MCF 10A (cell line): ENCODE measurements at places on chromosomes 2 and 18.

- DNase-seq = peak; percentile 22
Measured at GRCh38 chr2:100470898-100471514, 724 bp downstream of the NMS start.

DNA sequence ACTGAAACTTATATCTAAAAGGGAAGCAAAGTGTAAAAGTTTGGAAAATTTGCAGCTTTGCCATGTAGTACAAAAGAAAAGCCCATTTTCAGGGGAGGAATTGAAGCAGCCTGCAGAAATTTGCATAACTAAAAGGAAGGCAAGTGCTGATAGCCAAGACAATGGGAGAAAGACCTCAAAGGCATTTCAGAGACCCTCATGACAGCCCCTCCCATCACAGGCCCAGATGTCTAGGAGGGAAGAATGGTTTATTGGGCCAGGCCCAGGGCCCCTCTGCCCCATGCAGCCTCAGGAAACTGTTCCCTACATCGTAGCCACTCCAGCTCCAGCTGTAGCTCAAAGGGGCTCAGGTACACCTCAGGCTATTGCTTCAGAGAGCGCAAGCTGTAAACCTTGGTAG is 14.4 kb upstream of the WDR75 start:
- DNase-seq = no peak

DNA sequence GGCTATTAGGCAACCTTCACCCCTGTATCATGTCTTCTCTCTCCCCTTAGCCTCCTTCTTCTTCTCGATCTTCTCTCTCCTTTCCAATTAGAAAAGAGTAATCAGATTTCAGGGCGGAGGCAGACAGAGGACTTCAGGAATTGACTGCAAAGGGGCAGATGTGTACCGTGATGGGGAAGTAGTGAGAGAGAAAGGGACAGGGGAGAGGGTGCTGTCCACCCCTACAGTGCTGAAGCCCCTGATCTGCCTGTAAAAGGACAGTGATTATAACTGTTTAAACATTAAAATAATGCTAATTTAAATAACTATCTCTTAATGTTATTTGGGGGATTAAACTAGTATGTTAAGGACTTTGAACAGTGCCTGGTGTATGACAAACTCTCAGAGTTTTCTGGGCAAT is 178.5 kb downstream of the ACTR3 start:
- peak; percentile 32 for DNase-seq

DNA sequence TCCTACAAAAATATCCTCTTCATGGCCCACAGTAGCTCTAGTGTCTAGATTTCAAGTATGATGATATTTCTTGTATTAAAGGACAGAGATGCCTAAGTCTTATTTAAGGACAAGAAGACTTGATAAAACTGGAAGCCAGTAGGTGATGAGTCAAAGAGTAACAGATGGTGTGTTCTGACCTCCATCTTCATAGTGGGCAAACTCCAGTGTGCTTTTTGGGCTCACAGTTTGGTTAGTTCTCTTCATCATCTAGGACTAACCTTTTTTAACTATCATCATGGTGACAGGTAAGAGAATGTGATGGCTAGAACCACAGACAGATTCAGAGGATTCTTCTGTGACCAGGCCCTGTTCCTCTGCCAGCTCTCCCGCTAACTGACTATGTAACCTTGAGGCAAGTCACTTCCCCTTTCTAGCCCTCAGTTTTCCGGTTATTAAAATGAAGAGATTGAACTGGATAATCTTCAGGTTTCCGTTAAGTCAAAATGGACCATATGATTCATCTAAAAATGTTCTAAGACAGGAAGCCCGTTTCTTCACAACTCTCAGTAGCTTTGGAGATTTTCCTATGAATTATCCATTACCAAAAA is 140.3 kb upstream of the RASGRP3 start:
- no peak for DNase-seq

DNA sequence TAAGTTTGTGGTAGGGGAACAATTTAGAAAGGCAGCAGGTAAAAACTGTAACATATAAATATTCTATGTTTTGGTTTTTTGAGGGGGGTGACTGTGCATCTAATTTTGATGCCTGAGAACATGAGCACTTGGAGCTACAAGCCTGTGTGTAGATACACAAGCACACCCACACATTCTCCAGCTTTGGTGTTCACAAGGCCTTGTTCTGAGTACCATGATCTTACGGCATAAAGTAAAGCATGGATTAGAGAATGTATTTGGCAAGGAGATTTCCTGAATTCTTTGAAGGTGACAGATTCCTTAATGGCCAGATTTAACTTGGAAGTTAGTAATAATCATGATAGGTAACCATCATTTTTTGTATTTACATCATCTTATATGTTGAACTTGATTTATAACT is 42.7 kb downstream of the MAP3K20 start:
- no peak for DNase-seq

- DNase-seq = no peak
Measured at GRCh38 chr2:233519787-233520611, 46.6 kb downstream of the USP40 start.

DNA sequence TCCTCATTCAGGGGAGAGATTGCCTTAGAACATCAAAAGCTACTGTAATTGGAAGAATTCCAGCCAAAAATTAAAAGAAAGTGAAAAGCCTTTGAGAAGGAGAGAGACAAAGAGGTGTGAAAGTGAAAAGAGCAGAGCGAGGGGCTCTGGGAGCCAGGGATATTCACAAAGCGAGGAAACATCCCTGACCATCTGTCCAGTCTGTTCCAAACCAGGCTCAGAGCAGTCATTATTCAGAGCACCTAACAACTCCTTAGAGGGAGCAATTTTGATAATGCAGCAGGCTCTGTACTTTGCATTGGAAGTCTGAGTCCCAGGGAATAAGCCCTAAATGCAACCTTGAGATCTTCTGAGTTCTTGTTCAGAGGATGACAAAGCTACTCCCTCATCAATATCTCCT is 119.1 kb upstream of the LYPD1 start:
- DNase-seq = no peak

- peak; percentile 69 for DNase-seq
Measured at GRCh38 chr18:31197676-31198075, 35.0 kb upstream of the DSC1 start.

- no peak for DNase-seq
Measured at GRCh38 chr2:22801071-22801470, 583.9 kb upstream of the KLHL29 start.

- peak; percentile 72 for DNase-seq
Measured at GRCh38 chr2:227889336-227889735, 17.9 kb downstream of the DAW1 start.

GRCh38 chr2:231337807-231338759 is 57.4 kb upstream of the B3GNT7 start:
- DNase-seq = no peak

GRCh38 chr18:10130606-10131005 is 216.8 kb downstream of the VAPA start:
- DNase-seq = no peak
